ENCODE measurements at places on chromosomes 7 and 10. TPM values are rescaled to one million over a fixed set of nuclear protein-coding genes. Genes with fewer than 3 reads are reported as not detected.

DNA sequence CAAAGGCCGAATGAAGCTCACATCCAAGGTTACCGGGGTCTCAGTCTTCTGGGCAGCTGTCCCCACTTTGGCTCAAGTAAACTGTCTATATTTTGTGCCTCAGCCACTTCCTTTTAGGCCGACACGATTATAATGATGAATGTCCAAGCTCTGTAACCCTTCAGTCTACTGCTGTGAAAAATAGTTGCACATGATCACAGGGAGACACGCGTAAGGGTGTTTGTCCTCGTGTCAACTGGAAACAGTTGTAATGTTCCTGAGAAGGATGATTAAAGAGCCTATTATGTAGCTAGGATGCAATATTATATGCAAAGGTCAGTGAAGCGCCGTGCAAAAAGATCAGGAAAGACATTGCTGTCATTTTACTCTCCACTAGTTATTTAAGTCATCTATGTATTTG is 559.9 kb downstream of the SDK1 start:
- no peak for DNase-seq

DNA sequence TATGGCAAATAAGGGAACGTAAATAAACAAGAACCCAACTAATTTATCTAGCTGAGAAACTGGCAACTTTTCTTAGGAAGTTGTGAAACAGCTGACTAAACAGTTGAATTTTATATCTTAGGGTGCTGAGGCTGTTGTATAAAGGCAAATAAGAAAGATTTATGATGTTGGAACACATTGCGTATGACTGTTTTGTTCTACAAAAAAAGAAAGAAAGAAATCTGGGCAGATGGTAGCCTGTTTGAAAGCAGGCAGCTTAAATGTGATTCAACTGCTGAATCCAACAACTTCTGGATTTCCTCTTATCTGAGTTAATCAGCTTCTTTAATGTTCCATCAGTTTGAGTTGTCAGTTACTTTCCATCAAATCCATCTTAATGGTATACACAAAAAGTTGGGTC is 214.5 kb downstream of the SNX13 start:
- no peak for DNase-seq

DNA sequence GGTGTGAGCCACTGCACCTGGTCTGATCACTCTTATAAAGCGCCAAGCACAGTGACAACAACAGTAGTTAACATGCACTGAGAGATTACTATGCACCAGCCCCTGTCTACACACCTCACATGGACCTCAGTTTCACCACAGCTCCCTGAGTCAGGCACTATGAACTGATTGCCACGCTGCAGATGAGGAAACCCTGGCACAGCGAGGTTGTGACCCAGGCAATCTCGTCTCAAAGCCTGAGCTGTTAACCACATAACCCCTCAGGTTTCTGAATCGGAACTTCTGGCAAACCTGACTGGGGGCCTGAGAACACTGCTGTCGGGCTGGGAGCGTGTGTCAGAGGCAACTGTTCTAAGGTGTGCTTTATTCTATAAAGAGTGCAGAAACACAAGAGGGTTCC is 150.8 kb downstream of the RNF216 start:
- DNase-seq: no peak

DNA sequence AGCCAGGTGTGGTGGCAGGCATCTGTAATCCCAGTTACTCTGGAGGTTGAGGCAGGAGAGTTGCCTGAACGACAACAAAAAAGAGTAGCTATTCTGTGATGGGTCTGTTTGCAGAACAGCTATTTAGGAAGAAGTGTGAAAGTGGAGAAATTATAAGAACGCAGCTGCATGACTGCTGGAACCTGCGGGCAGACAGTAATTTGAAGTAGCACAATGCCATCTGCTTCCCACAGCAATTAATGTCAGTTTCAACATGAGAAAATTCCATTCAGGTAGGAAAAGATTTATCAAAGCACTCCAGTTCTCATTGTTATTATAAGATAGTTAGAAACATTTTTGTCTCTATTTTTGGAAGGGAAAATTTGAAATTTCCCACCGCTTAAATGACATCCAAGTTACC is 21.5 kb downstream of the LAMB1 start:
- DNase-seq: no peak

DNA sequence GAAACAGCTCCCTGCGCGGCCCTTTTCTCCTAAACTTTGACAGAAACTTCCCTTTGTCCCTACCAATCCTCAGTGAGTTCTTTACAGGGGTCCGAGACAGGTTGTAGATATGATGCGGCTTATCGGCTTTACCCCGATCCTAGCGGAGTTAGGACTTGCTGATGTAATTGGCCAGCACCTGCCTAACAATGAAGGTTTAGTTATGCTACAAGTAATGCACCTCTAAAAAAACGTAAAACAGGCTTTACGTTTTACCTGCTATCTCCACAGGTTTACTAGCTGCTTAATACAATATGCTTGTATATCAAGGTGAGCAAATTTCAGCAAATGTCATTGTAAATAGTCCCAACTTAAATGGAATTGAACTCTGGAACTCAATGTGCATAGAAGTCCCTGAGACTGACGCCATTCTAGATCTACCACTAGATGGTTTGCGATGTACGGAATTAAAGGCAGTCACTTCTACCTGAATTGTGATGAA is 697 bp upstream of the SNX13 start:
- no peak for DNase-seq

DNA sequence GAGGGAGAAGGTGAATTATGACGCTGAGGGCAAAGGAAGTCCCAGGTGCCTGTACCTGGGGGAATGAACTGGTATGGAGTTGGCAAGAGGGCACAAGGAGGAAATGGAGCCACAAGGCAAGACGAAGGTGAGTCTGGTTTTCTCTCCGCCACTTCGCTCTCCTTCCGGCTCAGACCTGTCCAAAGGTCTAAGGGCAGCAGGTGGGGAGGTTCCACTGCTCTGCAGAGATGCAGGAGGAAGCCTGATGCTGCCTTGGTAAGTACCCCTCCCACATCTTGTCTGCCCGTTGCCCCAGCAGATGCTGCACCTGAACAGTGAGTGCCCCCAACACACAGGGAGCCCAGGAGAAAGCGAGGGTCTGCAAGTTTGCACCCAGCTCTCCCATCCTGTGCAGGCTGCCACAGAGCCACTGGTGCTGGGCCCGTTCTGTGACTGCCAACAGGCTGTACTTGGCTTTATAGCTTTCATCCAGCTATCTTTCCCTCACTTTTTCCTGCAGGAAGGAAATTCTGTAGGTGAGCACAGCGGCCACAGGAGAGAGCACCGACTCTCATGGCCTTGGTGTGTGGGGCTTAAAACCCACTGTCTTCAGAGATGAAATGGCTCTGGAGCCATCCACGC is 235.2 kb downstream of the COBL start:
- no peak for DNase-seq

GRCh38 chr10:130022086-130022485 is 58.0 kb upstream of the EBF3 start:
- DNase-seq: no peak

DNA sequence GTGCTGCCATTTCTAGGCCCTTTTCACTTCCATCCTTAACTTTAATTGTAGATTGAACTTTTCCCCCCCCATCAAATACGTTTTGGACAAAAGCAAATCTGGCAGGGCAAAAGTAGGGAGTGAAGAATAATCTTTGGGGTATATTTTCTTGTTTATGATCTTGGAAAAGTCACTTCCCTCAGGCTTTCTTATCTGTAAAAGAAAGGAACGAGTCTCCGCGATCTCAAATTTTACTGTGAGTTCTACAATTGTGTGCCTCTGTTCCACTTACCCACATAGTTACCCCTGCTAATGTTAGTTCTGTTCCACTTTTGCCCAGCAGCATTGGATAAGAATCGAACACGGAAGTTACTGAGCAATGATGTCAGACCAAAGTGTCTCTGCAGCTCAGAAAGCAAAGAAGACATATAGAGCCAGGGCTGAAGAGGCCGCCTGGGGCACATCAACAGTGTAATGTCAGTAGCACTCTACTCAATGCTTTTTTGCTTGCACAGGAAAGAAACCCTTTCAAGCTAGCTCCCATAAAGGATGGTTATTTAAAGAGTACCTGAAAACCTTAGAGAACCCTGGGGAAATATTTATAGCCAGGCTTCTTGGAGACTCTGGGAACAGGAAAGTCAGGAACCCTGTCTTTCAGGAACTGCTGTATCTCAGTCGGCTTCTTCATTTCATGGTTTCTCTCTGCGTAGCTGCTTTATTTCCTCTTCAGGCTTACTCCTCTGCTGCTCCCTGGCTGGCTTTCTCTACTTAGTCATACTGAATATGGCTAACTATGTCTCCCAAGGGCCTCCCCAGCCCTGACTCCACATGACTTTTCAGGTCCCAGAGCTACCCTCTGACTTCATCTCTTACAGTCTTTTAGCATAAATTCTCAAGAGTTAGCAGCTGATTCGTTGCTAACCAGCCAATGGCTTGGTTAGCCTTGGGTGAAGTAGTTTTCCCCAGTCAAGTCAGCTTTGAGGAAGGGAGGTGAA is 123.7 kb upstream of the FAM3C start:
- no peak for DNase-seq

GRCh38 chr10:6207658-6208057 is 4.9 kb downstream of the PFKFB3 start:
- no peak for DNase-seq

- no peak for DNase-seq
These were observed 50.5 kb downstream of the C10orf67 start for GRCh38 chr10:23293973-23294590.

DNA sequence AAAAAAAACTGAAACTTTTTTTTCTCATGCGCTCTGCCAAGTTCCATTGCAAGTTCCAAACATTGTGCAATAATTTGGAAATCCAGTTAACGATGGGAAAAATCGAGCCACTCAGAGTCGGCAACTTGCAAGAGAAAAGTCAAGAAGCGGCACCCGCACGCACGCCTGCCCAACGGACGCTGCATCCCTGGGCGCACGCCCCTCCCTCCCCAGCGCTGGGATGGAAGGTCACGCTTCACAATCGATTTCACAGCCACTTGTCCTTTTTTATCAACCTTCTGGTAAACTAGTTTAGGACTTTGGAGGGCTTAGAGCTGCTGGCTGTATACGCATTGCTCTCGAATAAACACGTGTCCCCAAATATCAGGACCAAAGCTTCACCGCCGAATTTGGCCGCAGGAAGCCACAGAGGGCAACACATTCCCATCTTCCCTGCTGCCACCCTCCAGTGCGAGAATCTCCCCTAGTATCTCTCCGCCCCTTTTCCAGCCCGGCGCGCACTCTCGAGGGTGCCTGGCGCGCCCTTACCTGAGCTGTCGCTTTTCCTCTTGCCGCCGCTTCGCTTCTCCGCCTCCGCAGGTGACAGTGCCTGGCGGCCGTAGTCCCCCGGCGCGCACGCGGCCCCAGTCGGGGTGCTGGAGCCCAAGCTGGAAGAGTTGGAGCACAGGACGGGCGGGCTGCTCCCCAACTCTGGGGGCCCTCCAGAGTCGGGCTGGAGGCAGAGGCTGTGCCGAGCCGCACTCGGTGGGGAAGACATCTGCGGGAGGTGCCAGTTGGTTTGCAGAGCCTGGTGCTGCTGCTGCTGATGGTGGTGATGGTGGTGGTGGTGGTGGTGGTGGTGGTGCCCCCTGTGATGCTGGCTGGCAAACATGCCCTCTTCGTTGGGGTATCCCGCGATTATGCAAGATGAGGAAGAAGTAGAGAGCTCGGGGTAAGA is 857 bp downstream of the MEOX2 start:
- DNase-seq: peak; percentile 23

GRCh38 chr10:13421382-13421917 is 73.4 kb upstream of the SEPHS1 start:
- no peak for DNase-seq

GRCh38 chr7:81669476-81670105 is 100.3 kb downstream of the HGF start:
- no peak for DNase-seq

DNA sequence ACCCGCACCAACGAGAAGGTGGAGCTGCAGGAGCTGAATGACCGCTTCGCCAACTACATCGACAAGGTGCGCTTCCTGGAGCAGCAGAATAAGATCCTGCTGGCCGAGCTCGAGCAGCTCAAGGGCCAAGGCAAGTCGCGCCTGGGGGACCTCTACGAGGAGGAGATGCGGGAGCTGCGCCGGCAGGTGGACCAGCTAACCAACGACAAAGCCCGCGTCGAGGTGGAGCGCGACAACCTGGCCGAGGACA is 1.6 kb downstream of the VIM start:
- no peak for DNase-seq

DNA sequence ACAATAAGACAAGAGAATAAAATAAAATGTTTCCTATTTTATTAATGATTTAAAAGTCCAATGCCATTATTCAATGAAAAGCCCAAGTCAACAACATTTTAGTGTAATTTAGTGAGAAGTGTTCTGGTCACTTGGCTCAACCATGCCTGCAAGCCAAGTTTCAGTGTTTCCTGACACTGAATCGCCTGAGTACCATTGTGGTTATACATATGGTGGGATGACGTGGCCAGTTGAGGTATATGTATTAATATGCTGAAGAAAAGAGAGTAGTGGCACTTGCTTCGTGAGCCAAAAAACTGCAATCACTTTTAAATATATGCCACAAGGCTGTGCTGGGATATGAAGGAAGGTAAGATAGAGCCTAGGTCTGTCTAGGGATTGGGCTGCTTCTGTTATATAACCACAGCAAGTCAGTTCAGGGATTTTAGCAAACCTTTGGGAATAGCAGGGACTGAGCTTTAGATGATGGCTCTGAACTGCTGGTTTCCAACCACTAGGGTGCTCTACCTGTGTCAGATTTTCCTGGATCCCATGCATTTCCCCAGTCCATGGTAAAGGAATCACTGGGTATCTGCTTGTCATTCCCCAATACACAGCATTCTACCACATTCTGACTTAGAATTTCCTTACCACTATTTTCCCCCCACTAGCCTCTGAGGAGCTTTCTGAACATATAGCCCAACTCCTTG is 214.0 kb upstream of the PRPS1L1 start:
- DNase-seq: no peak

The DNAH11 gene
- 2.8 TPM for total RNA-seq

The ASIC3 gene
- total RNA-seq: 2.5 TPM

The ZNF316 gene
- total RNA-seq: 12.6 TPM

Data from epithelial cell of proximal tubule (primary cell).